ENCODE measurements at places on chromosomes 5 and 9.
A peak's percentile ranks its signal among the peaks of the same experiment; 100 is the strongest.

DNA sequence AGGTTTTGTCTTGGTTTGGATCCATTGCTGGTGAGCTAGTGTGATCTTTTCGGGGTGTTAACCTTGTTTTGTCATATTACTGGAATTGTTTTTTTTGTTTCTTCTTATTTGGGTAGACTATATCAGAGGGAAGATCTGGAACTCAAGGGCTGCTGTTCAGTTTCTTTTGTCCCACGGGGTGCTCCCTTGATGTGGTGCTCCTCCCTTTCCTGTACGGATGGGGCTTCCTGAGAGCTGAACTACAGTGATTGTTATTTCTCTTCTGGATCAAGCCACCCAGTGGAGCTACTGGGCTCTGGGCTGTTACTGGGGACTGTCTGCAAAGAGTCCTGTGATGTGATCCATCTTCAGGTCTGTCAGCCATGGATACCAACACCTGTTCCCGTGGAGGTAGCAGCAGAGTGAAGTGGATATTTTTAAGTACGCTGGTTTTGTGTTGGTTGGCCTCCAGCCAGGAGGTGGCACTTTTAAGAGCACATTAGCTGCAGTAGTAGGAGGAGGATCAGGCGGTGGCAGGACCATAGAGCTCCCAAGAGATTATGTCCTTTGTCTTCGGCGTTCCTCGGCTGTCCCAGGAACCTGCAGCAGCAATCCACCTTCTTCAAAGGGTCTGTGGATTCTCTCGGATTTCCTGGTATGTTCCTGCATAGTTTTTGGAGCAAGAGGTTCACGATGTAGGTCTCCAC, 27.2 kb downstream of the SCAMP1 start:
- DNase-seq = no peak

DNA sequence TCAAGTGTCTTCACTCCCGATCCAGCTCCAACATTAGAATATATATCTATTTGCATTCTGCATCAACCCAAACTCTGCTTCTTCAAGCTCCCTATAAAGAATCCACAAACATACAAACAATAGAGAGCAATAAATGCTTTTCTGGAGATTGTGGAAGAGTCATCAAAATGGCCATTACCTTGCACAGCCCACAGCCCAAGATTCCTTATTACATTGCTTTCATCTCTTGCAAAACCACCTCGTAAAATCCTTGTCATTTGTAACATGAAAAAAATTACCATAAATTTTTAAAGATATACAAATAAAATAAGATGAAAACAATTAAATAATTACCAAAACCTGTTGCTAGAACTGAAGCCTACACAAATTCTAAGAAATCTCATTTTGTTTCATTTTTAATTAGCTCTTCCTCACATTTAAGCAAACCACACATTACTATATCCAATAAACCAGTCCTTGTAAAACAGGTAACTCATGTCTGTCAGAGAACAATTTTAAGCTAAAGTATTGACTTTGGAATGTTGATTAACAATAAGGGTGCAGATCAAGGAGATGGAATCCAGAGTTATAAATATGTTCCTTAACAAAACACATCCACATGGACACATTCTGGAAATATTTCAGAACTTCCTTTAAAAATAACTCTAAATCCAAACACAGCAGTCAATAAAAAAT, 7.1 kb downstream of the SPINK9 start:
- DNase-seq = no peak

GRCh38 chr5:87268126-87268969, 665 bp downstream of the RASA1 start:
- DNase-seq = peak; percentile 44

DNA sequence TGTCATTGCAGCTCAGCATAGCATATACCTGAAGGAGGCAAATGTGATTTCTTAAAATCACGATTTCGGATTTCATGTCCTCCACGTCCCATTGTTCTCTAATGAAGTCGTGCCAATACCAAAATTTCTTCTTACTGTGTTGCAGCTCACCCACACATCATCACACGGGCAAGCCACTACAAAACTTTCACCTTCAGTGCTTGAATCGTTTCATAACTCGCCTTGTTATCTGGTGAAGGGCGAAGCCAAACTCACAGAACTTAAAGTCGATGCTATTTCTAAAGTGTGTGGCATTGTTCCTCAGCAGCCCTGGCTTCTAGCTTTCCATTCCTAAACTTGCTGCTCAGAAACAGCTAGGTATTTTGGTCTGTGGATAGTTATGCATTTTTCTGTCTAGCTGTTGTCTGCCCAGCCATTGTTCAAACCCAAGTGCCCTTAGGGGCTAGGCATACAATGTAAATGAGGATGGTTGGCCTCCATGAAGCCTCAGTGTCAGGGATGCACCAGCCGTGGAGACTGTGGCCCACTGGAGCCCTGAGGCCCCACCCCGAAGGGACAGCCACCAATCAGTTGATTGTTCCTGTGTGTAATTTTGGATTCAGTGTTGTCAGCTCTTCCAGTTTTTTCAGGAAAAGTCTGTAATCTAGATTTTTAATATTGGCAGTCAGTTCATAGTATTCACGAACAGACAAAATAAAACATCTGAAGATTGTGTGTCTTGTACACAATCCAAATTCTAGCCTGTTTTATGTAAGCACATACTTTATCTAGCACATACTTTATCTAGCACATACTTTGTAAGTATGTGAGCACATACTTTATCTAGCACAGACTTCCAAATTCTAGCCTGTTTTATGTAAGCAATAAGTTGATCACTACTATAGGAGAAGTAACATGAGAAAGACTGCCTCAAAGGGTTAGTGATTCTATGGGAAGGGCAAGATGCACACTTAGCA, 112.8 kb downstream of the DAPK1 start:
- DNase-seq = no peak

DNA sequence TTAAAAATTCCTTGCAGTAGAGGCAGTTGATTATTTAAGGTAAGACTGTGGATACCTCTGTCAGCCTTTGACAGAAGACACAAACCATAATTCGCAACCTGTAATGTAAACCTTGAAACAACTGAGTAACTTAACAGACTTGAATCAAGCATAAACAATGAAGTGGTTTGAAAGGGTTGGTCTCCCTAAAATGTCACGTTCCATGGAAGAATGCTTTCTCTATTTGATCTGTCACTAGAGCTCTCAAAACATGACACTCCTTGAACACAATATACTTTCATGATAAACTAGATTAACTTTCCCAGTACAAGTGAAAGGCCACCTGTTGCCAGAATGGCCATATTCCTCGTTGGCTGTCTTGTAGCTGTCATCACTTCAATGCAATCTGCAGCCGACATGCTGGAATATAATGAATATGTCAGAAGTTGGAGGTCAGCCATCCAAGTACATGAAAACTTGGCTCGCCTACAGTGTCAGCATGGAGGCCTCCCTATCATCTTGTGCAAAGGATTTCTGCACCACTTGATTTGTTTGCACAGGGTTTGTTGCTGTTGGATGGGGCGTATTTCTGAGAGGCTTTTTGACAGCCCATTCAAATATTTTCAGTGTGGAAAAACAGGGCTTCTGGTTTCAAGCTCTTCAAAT, 228.0 kb downstream of the TLE4 start:
- DNase-seq = no peak

DNA sequence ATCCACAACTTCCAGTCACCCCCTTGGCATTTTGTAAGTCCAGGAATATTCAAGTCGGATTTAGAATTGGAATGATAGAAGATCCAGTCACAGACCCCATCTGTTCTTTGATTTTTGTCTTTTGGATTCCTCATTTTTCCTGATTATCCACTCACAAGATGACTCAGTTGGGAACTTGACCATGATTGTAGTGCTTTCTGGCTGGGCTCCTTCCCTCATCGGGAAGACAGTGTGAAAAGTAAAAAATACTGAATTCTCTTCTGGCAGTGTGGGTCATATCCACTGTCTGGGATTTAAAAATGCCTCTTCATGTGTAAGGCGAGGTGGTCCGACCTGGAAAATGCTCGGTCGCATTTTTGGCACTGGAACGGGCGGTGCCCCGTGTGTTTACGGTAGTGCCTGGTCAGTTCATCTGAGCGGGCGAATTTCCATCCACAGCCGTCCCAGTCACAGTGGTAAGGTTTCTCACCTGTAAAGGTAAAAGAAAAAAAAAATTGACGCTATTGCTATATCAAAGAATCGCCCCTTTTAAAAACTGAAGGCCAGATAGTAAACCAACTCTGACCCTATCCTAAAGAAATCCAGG, 4.0 kb downstream of the KLF4 start:
- no peak for DNase-seq

GRCh38 chr9:92064711-92065110, 50.5 kb downstream of the SPTLC1 start:
- DNase-seq = no peak

Measured in activated CD4-positive, CD25-positive, alpha-beta regulatory T cell (primary cell).